ENCODE measurements at places on chromosomes 3 and 15. TPM values are rescaled to one million over a fixed set of nuclear protein-coding genes. Genes with fewer than 3 reads are reported as not detected.

Gene PKM
- 132 TPM for total RNA-seq

DNA sequence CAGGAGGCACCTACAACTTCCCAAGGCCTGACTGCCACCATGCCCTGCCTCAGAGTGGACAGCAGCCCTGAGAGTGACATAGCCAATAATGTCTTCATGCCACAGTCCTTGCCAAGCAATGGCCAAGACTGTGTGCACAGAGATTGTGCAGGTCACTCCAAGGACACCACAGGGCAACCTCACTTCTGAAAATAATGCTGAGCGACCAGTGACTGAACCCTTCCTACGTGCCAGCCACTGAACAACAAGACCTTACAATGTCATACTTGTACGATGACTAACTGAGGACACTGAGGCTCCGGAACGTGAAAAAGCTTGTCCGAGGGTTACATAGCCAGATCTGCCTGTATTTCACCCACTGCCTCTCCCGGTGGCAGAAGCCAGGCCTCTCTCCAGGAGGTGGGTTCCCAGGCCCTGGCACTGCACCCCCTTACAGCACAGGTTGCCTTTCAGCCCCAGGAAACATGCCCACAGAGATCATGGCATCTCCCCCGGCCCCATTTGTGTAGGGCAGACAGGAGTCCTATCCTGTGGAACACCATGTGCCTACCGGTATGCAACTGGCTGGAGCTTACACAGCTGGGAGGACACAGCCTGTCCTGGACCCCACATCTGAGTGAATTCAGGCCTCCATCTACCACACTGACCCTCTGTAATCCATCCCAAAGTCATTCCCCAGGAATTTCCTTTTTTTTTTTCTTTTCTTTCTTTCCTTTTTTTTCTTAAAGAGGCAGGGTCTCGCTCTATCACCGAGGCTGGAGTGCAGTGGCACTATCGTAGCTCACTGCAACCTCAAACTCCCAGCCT, 72.3 kb downstream of the SLC12A8 start:
- no peak for DNase-seq

GRCh38 chr3:122902326-122902725, 107.5 kb downstream of the SLC49A4 start:
- no peak for DNase-seq

GRCh38 chr3:131236421-131236820, 145.2 kb upstream of the NUDT16 start:
- no peak for DNase-seq

Gene ZNF662
- 25.5 TPM for total RNA-seq

DNA sequence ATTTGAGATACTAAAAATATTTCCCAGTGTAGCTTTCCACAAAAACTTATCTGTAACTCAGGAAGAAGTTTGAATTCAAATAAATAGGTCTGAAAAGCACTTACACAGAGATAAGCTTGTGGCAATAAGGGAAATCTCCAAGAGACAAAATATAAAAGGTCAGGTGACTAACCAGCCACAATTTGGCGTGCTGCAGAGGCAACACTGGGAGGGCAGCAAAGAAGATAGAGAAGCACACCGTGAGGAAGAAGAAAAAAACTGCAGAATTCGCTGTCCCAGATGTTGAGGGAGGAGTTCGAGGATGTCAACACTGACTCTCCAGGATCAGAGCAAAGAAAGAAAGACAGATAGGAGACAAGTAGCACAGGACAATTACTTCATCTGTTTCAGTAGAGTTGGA, 204.4 kb downstream of the FMN1 start:
- DNase-seq, result no peak

Gene ECE2
- not detected for total RNA-seq

- DNase-seq, result no peak
Observed at GRCh38 chr15:29149738-29150075, 119.9 kb downstream of the NSMCE3 start.

Gene GALNT15
- total RNA-seq, result 85.2 TPM

DNA sequence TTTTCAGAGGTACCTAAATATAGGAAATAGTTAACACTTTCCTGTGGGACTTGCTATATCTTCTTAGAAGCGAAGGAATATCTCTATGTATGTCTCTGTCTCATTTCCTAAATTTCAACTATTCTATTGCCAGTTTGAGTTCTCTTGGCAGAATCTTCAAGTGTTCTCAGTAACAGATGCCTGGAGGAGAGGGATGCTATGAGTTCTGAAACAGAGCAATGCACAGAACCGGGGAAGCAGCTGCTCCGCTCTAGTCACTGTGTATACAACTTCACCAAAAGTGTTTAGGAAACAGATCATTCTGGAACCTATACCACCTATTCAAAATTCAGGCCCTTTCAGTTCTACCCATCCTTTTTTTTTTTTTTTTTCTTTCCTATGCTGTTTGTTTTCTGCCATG, 144.6 kb downstream of the RORA start:
- no peak for DNase-seq

Gene CIDEC
- not detected for total RNA-seq

Gene IMP3
- 93.5 TPM for total RNA-seq

DNA sequence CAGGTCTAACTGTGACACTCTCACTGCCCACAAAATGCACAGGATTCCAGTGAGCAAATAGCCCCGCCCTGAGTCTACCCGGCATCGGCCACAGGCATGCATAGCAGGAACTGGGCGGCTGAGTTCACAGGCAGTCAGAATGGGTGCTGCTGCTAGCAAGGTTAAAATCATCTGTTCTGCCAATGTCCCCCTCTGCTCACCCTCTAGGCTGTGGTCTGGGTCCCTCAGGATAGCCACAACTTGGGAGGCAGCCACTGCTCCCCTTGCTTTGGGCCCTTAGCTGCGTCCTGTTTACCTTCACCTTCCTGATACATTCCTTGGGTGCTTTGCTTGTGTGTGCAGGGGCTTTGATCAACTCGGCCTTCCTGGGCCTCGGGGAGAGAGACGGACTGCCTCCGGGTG, 232.9 kb upstream of the RGMA start:
- no peak for DNase-seq

Gene ST8SIA2
- not detected for total RNA-seq
